ENCODE measurements at places on chromosomes 7 and 10. TPM values are rescaled to one million over a fixed set of nuclear protein-coding genes. Genes with fewer than 3 reads are reported as not detected.

- no peak overlapping the region for H3K4me3 ChIP-seq
- no peaks in the 10 kb centered on the region for H3K36me3 ChIP-seq
- no peaks in the 10 kb centered on the region for H3K4me1 ChIP-seq
- H3K27ac ChIP-seq = no peak overlapping the region
- no peaks in the 10 kb centered on the region for H3K27me3 ChIP-seq
Observed at GRCh38 chr7:70446448-70447143, 685.3 kb upstream of the GALNT17 start.

- no peaks in the 10 kb centered on the region for H3K36me3 ChIP-seq
- no peak within 1 kb of the TSS for H3K27ac ChIP-seq
- no peak within 1 kb of the TSS for H3K4me3 ChIP-seq
- no peaks in the 10 kb centered on the region for H3K27me3 ChIP-seq
Observed at GRCh38 chr7:31687024-31687748, at the start of gene PPP1R17. PPP1R17 (plus strand) TSS chr7:31687215; CDS start chr7:31692442, 5,227 bp downstream.

GRCh38 chr10:63518690-63519288, 2.4 kb upstream of the REEP3 start:
- H3K36me3 ChIP-seq = no peaks in the 10 kb centered on the region
- H3K4me1 ChIP-seq = peaks cover 79% of the 10 kb centered on the region
- no peak for DNase-seq
- H3K4me3 ChIP-seq = no peak overlapping the region
- no peak overlapping the region for H3K27ac ChIP-seq
- H3K27me3 ChIP-seq = no peaks in the 10 kb centered on the region

- DNase-seq = no peak
- no peaks in the 10 kb centered on the region for H3K36me3 ChIP-seq
- peaks cover 65% of the 10 kb centered on the region for H3K27me3 ChIP-seq
- peak overlapping the region; percentile 65 for H3K4me3 ChIP-seq
Observed at GRCh38 chr10:110647136-110647430, 2.9 kb downstream of the RBM20 start.

DNA sequence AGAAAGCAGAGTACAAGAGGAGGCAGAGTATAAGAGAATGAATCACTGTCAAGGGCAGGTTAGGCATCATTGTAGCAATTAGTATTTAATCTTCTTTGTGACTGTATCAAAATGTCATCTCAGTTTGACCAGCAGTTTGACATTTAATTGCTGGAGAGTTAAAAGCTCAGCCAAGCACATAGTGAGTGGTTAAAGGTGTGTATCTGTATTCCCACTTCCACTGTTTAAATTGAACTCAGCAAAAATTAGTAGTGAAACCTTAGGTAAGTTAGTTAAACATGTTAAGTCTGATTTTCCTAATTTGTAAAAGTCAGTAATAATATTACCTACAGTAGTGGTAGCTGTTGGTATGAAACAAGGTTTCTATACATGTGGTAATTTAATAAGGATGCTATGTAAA, 296.4 kb upstream of the MBL2 start:
- no peaks in the 10 kb centered on the region for H3K36me3 ChIP-seq
- H3K27ac ChIP-seq = no peak overlapping the region
- H3K4me1 ChIP-seq = no peaks in the 10 kb centered on the region
- no peaks in the 10 kb centered on the region for H3K27me3 ChIP-seq

GRCh38 chr10:100303724-100304319, 17.3 kb upstream of the BLOC1S2 start:
- H3K4me3 ChIP-seq = no peak overlapping the region
- H3K27ac ChIP-seq = no peak overlapping the region
- DNase-seq = no peak
- H3K27me3 ChIP-seq = peaks cover 42% of the 10 kb centered on the region
- no peaks in the 10 kb centered on the region for H3K4me1 ChIP-seq

DNA sequence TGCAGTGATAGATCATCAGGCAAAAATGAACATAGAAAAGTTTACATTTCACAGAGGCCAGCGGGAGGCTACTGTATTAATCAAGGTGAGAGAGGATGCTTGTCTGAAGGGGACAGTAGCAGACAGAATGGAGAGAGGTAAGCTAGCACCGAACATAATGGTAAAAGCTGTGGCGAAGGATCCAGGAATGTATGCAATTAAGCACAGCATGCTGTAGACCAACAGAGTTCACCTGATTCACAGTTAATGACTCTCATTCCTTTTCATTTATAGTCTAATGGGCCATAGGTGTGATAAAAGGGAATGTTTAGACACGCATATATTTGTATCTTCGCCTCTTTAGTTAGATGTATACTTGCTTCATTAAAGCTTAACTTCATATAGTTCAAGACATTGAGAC, 150.9 kb upstream of the MBL2 start:
- no peaks in the 10 kb centered on the region for H3K4me1 ChIP-seq
- no peak overlapping the region for H3K27ac ChIP-seq
- H3K36me3 ChIP-seq = no peaks in the 10 kb centered on the region
- no peak for DNase-seq
- H3K4me3 ChIP-seq = no peak overlapping the region
- no peaks in the 10 kb centered on the region for H3K27me3 ChIP-seq

GRCh38 chr7:131896165-131896863, 339.9 kb upstream of the PODXL start:
- no peak overlapping the region for H3K27ac ChIP-seq
- peaks cover 6% of the 10 kb centered on the region for H3K27me3 ChIP-seq
- no peaks in the 10 kb centered on the region for H3K4me1 ChIP-seq
- no peaks in the 10 kb centered on the region for H3K36me3 ChIP-seq

DNA sequence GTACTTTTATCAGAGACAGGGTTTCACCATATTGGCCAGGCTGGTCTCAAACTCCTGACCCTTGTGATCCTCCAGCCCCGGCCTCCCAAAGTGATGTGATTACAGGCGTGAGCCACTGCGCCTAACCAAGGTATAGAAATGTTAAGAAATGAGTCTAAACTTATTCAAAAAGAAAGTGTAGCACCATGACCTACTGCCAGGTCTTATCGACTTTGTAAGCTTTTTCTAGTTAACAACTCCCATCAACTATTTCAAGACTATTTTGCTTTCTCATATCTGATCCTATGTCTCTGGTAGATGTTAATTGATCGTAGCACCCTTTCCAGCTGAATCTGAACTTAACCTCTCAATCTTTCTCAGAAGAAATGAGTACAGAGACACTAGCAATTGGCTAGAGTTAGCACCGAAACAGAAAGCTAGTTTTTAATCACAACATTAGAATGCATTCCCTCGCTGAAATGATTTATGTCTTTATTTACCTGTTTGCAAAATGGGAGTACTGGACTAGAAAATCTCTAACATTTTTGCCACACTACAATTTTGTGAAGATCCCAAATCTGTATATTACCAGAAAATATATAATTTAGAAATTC, 114.0 kb upstream of the HGF start:
- H3K27me3 ChIP-seq = no peaks in the 10 kb centered on the region
- H3K4me3 ChIP-seq = no peak overlapping the region
- no peak for DNase-seq
- H3K27ac ChIP-seq = no peak overlapping the region
- no peaks in the 10 kb centered on the region for H3K4me1 ChIP-seq
- H3K36me3 ChIP-seq = no peaks in the 10 kb centered on the region

DNA sequence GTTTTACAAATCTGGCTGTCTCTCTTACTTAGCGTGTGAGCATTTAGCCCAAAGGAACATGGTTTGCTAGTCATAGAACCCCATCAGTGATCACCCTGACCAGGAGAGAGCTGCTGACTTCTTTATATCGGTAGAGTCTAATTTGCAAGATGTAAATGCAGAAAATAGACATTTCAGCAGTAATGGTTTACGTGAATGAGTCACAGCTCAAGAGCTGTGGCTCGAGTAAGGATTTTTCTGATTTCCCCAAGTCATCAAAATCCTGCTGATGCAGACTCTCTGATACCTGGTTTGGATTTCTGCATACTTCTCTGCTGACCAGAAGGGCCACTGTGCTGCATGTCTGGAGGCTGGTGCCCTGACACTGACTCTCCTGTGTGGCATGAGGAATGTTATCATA, 25.7 kb downstream of the NUB1 start:
- peaks cover 60% of the 10 kb centered on the region for H3K36me3 ChIP-seq
- H3K27ac ChIP-seq = no peak overlapping the region
- no peak overlapping the region for H3K4me3 ChIP-seq
- H3K4me1 ChIP-seq = peaks cover 15% of the 10 kb centered on the region
- no peak for DNase-seq

DNA sequence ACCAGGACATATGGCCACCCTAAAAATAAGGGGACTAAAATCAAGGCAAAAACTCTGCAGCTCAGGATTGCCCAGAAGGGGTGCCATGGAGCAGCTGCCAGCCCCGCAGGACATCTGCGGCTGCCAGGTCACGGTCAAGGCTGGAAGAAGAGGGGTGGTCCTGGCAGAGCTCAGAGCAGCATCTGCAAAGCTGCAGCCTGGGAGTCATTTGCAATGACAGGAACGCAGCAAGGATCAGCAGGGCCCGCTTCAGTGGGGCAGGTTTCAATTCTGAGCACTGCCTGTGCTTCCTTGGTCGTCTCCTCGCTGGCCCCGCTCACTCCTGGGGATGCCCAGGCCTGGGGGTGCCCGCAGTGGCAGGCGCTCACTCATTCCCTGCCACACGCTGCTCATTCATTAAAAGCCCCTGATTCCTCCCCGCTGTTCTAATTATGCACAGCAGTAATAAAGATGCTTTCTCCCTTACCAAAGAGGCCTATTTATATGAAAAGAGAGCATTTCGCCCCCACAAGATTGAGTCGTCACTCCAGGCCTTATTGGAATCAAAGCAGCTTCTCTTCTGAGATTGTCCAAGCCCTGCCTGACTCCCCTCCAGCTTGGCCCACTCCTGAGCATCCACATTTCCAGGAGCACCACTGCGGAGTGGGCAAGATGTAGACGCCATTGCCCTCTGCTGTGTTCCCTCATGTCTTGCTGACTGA, 4.6 kb downstream of the HSPA12A start:
- no peak for DNase-seq
- no peak overlapping the region for H3K27ac ChIP-seq
- no peak overlapping the region for H3K4me3 ChIP-seq
- no peaks in the 10 kb centered on the region for H3K36me3 ChIP-seq
- H3K27me3 ChIP-seq = peaks cover 30% of the 10 kb centered on the region

The SH3PXD2A gene
- total RNA-seq = 31.1 TPM

The ZNF117 gene
- 4.4 TPM for total RNA-seq

The MINDY4 gene
- 2.6 TPM for total RNA-seq

The MYL10 gene
- not detected for total RNA-seq

The DCLRE1C gene
- 2.5 TPM for total RNA-seq

The C7orf57 gene
- not detected for total RNA-seq

The RBM20 gene
- 79.9 TPM for total RNA-seq

The STRIP2 gene
- total RNA-seq = 18.8 TPM

Data from heart left ventricle (tissue), 16 donors.